Activated naive CD4-positive, alpha-beta T cell (primary cell): ENCODE measurements at places on chromosomes 12 and 14.

DNA sequence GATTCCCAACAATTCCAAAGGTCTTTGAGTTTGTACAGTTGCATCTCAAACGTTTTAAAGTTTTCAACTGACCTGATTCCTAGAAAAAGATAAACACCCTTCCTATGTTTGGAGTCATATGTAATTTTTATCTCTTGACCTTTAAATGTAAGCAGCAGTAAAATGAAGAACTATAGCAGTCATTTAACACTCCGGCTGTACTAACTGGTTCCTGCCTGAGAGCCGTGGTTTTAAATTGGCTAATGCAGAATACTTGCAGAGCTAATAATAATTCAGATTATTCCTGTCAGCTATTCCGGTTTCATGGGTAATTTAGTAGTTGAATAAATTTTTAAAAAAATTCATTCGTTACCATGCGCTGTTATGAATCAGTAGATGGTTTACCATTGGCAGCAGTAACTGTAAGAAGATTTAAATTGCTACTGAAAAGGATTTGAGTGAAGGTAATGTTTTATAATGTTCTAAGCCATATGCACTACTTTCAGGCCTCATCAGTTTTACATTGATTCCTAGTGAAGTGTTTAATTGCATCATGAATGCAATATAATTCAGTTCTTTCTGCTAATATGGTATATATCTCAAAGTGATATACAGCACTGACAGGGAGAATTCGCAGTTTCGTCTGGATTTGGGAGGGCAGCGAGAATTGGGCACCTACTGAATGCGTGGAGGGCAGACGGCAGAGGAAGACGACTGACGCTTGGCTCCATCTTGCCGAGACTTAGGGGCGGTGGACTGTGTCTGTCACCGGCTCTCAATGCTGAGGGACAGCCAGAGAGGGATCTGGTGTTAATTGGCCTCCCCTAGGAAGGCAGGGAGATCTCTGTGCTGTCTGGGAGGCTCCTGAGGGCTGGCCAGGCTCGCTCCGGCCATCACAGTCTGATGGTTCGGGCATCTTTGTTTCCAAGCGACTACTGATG lies 217.7 kb downstream of the PHETA1 start:
- DNase-seq, result no peak

- no peak for DNase-seq
These were observed 57.9 kb downstream of the PHETA1 start for GRCh38 chr12:111311011-111311410.

DNA sequence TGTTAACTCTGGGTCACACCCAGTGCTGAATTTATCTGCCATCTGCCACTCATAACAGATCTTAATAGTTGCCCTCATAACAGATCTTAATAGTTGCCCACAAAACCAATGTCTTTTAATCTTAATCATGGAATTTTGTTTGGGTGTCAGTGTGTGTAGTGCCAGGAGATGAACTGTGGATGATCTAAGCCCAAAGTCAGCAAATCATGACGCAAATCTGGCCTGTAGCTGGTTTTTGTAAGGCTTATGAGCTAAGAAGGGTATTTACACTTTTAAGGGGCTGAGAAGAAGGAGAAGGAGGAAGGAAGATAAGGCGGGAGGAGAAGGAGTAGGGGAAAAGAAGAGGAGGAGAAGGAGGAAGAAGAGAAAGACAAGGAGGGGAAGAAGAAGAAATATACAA lies 10.0 kb upstream of the IL26 start:
- DNase-seq, result no peak

DNA sequence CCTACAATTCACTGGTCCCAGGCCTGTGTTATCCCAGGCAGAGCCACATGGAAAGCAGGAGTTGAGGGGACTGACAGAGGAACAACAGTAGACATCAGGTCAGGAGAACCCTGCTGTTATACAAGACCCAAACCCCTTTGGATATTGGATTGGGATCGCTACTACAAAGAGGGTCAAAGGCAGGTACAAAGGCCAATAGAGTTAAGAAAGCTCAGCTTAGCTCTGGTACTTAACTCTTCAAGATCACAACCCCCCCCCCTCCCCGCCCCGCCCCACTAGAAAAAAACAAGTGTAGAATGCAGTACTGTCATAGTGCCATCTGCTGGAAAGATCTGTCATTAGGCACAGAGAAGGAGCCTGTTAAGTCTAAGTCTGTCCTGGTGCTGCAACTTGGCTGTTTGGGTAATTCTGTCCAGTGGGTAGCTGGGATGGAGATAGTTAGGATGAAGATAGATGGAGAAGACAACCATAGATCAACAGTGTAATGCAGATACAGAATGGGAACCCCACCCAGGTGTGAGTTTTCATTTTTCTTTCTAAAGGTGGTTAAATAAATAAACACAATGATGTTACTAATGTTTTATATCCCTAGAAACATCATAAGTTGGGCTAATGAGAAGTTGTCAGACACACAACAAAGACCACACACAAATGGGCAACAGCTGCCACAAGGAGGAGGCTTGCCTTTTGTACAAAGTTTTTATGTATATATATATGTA lies 17.2 kb downstream of the REM2 start:
- peak; percentile 26 for DNase-seq

- DNase-seq, result peak; percentile 63
These were observed at the start of gene RAPGEF3 for GRCh38 chr12:47758834-47759690. TSS of gene RAPGEF3 (minus strand) at chr12:47758880. CDS start at chr12:47758556, 324 bp downstream.

GRCh38 chr12:69672195-69672594 lies 26.9 kb downstream of the BEST3 start:
- DNase-seq, result no peak

DNA sequence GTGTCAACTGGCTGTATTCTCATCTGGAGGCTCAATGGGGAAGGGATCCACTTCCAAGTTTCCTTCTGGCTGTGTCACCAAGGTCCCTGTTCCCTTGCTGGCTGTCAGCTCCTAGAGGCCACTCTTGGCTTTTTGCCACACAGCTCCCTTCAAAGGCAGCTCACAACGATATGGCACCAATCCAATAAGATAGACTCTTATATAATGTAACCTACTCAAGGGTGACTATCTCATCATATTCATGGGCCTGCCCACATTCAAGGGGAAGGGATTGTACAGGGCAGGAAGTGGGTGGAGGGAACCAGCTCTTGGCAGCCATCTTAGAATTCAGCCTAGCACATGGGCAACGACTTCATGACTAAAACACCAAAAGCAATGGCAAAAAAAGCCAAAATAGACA lies 98.7 kb upstream of the PLXNC1 start:
- DNase-seq, result no peak

DNA sequence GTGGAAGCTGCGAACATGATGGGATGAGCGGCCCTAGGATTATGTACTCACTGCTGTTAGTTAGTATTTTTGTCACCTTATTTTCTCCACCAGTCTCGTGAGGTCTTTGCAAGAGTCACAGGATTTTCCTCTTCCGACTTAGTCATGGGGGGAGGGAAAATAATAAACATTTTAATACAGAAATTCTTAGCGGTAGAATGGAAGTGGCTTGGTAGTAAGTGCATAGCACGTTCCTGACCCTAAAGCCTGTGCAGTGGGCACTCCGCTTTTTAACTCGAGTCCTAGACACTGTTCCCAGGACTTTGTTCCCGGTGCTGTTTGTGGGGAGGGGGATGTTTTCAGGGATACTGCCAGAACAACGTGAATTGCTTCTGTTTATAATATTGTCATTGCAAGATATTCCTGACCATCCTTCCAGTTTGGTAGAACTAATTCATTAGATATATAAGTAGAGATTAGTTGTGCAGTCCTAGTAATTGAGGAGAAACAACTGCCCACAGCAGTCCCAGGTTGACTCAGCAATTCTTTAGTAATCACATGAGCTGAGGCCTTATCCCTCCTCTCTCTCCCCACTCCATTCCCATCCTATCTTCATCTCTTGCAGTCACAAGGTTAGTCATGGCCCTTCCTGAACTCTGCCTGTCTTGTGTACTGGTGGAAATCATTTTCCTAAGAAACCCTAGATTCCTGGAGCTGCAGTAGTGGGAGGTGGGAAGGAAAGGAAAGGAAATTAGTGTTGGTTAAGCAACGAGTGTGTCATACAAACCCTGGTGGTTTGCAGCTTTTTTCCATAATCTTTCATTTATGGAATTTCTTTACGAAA lies 799 bp downstream of the SLC38A6 start:
- no peak for DNase-seq

DNA sequence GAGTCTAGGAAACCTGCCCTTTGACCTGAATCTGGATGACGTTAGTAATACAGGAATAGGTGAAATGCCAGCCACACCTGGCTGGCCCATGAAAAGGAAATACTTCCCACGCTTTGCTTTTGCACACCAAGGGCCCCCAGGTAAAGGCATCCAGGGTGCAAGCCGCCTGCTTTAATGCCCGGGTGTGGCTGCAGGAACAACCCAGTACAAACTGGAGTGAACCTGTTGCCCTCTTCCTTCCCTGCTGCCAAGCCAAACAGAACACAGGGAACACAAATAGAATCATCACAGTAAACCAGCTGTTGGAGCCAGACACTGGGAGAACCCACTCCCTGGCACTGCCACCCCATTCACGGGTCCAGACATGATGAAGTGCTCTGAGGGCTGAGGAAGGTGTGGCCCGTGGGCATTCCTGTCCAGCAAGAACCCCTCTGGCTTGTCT lies 24.2 kb upstream of the FOS start:
- no peak for DNase-seq

DNA sequence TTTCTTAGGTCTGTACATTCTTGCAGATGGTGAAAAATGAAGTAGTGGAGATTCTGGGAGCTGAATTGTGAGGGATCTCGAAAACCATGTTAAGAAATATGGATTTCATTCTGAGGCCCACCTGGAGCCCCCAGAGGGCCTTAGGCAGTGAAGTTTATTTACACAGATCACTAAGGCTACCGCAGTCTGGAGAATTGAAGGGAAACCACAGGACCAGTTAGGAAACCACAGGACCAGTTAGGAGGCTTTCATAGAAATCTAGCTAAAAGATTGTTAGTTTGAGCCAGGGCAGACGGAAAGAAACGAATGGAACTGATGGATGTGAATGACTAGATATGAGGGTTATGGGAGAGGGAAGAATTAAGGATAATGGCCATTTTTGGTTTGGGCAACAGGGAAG lies 7.2 kb downstream of the CBLN3 start:
- no peak for DNase-seq

DNA sequence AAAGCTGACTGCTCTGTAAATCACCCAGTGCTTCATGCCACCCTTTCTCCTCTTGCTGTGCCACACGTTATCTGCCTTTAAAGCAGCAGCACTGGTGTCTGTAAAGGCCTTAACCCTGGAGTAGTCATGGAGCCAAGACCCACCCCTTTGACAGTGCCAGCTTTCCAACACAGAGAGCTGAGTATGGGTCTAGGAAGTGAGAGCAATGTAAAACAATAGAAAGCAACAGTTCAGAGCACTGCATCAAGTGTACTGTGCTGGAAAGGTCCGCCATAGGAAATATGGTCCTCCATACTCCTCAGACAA lies 139.5 kb downstream of the DAD1 start:
- DNase-seq, result no peak

GRCh38 chr12:100656856-100657255 lies 83.4 kb downstream of the GAS2L3 start:
- no peak for DNase-seq

DNA sequence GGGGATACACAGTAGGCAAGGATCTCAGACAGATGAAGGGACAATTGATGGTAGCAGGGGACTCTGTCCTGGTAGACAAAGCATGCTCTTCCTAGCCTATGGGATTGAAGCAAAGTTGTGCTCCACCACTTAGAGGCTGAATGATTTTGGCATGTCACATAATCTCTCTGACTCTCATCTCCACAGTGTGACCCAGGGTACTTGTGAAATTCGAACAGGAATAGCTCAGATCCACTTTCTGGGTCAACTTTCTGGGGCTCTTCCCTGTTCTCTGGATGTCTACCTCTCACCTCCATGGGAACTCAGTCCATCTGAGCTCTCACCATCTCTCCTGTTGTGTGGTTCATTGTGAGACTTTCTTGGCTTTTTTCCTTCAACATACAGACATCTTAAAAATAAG lies 1.7 kb upstream of the DCD start:
- DNase-seq, result no peak

DNA sequence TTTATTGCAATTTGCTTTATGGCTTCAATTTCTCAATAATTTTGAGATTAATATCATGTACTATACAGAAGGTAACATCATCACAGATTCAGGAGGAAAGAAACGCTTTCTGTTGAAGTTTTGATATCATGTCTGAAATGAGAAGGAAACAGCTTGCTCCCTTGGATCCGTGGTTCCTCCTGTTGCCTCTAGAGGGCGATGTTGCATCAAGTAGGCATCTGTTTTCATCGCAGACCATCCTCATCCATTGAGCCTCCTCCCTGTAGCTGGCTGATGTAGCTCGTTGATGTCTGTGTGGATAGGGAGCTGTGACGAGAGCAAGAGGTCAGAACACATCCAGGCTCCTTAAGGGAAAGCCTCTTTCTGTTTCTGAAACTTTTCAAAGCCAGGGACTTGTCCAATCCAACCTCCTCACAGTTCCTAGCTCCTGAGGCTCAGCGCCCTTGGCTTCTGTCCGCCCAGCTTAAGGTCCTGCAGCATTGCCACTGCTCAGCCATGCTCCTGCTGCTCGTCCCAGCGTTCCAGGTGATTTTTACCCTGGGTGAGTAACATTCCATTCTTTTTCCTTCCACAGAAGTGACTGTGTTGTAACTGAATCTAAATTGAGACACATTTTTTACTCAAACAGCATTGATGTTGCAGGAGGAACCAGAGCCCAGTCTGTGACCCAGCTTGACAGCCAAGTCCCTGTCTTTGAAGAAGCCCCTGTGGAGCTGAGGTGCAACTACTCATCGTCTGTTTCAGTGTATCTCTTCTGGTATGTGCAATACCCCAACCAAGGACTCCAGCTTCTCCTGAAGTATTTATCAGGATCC lies 304.8 kb upstream of the OR4E1 start:
- DNase-seq, result peak; percentile 28

DNA sequence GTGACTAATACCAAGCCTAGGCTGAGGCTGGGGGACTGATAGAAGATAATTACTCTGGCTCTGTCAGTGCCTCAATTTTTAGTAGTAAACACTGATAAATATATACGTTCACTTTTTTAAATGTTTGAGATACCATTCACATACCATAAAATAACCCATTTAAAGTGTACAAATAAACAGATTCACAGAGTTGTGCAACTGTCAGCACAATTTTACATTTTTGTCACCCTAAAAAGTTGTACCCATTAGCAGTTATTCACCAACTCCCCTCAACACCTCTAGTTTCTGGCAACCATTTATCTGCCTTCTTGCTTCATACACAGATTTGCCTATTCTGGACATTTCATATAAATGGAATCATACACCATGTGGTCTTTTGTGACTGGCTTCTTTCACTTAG lies 15.1 kb downstream of the PPP1R12A start:
- no peak for DNase-seq

DNA sequence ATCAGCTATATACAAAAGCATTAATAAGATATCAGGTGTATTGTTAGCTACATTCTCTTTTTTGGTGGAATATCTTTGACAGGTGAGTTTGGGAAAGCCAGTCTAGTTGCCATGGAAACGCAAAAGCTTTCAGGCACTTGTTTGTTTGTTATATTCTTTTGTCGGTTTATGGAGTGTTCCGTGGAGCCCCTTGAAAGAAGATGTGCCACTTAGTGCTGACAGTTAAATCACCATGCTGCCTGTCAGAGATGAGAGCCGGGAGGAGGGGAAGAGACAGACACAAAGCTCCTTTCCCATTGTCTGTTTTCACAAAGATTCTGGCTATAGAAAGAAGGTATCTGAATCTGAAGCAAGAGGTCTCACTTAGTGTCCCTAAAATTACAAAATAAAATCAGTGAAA lies 170.8 kb downstream of the SNAPC1 start:
- no peak for DNase-seq

GRCh38 chr14:102821252-102821651 lies 44.0 kb downstream of the TRAF3 start:
- no peak for DNase-seq

GRCh38 chr14:68127166-68127565 lies 307.6 kb downstream of the RAD51B start:
- DNase-seq, result no peak

- no peak for DNase-seq
These were observed 932.3 kb downstream of the DIO2 start for GRCh38 chr14:79278798-79279644.
